CD4-positive, alpha-beta T cell (primary cell): ENCODE measurements at places on chromosomes 6 and 20.
A peak's percentile ranks its signal among the peaks of the same experiment; 100 is the strongest.

GRCh38 chr6:20839630-20840029 is 305.4 kb downstream of the CDKAL1 start:
- no peak for DNase-seq

DNA sequence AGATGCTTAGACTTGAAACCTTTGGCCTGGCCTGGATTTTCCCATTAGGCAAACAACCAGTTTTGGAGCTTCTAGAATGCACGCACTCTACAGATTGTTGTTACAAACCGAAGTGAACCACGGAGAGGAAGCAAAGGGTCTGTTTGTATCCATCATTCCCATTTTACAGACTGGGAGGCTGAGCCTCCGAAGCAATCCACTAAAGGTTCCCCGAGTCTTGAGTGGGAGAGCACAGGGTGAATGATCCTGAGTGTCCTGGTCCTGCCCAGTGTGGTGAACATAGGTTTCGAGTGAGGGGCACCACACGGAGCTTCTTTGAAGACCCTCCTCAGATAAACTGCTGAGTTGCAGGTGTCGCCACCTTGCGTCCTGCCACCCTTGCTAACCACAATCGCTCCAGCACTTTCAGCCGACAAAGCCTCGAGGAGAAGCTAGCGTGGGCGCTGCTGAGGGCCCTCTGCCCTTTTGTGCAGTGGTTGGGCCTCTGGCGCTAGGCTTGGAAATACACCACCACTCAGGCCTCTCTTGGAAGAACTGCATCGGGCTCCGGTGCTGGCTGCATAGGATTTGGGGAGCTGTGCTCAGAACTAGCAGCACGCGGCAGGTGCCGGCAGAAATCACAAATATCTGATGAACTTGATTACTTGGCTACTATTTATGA is 1.4 kb upstream of the PRDM13 start:
- no peak for DNase-seq

- no peak for DNase-seq
These were observed 87.1 kb downstream of the ERMARD start for GRCh38 chr6:169838346-169839028.

- DNase-seq, result no peak
These were observed 43.8 kb downstream of the RALGAPA2 start for GRCh38 chr20:20668639-20669038.

GRCh38 chr6:2900221-2900807 is 2.8 kb downstream of the SERPINB9 start:
- DNase-seq, result no peak

- DNase-seq, result no peak
These were observed 231.5 kb upstream of the SUPT3H start for GRCh38 chr6:45609141-45609638.

DNA sequence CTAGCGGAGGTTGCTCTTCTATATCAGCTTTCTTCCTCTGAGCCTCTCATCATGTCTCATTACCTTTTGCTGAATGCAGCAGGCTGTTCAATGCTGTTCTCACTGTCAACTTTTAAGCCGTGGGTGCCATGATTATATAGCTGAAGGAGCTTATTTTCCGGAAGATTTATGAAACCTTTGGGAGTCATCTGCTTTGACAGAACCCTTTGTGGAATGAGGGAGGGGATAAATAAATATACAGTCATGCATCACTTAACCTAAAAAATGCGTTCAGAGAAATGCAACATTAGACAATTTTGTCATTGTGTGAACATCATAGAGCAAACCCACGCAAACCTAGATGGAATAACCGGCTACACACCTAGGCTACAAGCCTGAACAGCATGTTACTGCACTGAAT is 102.2 kb upstream of the AKAP12 start:
- DNase-seq, result no peak

DNA sequence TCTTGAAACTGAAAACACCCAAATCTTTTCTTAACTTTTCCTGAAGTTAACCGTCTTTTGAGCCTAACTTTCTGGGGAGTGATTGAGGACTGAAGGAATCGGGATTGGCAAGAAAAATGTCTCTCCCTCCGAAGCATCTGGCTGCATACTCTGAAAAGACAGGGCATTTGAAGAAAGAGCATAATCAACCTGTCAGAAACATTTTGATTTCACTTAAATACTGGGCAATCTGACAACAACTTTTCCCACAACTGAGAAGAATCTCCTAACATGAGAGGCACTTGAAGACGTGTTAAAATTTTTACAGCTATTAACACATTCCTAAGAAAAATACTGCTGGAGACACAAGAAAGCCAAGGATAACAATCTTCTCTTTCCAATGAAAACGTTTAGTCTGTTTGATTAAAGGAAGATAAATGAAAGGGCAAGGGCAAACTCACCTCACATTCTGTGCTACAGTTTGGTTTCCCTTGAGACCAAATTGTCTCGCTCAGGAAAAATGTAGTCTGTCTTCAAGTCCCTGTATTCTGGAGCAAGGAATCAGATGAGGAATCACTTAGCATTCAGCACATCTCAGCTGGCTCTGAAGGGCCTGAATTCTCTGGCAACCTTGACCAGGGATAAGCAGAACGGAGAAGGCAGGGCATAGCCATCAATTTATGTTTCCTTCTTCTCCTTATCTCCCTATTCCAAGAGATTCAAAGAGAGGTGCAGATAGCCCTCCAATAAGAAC is 76.1 kb downstream of the TBX18 start:
- no peak for DNase-seq

- DNase-seq, result no peak
These were observed 17.1 kb downstream of the ALDH8A1 start for GRCh38 chr6:134932535-134933470.

- DNase-seq, result peak; percentile 70
These were observed 116.3 kb downstream of the OR2B2 start for GRCh38 chr6:27795697-27796494.

GRCh38 chr20:50874758-50875665 is 56.2 kb downstream of the ADNP start:
- DNase-seq, result no peak

- DNase-seq, result no peak
These were observed 34.6 kb downstream of the FBXO5 start for GRCh38 chr6:152948150-152948768.

DNA sequence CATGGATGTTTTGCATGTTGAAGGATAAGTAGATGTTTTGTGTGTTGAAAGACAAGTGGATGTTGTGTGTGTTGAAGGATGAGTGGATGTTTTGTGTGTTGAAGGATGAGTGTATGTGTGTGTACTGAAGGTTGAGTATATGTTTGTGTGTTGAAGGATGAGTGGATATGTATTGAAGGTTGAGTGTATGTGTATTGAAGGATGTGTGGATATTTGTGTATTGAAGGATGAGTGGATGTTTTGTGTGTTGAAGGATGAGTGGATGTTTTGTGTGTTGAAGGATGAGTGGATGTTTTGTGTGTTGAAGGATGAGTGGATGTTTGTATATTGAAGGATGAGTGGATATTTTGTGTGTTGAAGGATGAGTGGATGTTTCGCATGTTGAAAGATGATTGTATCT is 325.0 kb downstream of the CDH4 start:
- DNase-seq, result no peak

GRCh38 chr20:825710-826421 is 7.6 kb upstream of the FAM110A start:
- DNase-seq, result no peak

GRCh38 chr20:43921227-43921780 is 6.7 kb downstream of the TOX2 start:
- DNase-seq, result no peak

GRCh38 chr6:153801917-153802316 is 237.1 kb upstream of the OPRM1 start:
- no peak for DNase-seq

DNA sequence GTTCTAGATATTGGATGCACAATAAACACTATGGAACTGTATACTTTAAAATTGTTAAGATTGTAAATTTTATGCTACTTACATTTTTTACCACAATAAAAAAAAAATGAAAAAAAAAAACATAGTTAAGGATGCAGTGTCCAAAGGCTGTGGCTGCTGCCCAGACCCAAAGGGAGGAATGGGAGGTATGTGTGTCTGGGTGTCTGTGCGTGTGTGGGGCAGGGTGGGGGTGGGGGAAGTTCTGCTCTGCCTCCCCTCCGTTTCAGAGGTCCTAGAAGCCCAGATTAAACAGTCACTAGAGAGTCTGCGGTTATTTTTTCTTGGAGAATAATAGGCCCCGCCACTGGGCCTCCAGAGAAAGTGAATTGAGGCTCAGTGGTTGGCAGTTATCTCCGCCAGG is 136.4 kb upstream of the ARMC2 start:
- no peak for DNase-seq

GRCh38 chr6:36756786-36757185 is 59.2 kb downstream of the RAB44 start:
- DNase-seq, result no peak

DNA sequence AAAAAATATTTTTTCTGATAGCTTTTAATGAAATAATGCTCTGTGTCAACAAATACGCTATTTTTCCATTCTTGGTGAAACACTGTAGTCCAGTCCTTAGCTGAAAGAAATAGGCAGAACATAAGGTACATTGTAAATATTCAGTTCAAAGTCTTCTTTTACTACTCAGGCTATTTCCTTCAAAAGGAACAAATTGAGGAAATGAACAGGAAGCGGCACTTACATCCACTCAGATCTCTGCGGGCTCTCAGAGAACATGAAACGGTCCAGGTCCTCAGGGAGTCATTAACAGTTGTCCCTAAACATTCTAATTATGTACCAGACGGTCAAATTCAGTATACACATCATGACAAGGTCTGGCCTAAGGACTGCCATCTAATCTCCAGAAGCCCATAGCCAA is 212.6 kb downstream of the KIF16B start:
- no peak for DNase-seq

DNA sequence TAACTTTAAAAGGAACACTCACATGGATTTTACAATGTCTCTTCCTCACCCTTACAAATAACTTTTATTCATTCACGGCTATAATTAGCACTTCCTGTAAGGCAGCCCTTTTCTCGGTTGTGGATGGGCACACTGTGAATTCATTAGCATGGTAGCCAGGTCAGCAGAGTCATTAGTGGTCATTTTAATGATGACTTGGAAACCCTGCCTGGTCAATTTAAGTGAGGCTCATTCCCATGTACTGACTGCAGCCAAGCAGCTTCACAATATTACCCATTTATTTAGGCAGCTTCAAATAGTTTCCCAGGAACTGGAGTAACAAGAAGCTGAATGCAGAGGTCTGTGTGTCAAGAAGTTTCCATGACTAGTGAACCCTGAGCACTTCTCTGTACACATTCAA is 248.8 kb downstream of the KHDC1L start:
- no peak for DNase-seq

DNA sequence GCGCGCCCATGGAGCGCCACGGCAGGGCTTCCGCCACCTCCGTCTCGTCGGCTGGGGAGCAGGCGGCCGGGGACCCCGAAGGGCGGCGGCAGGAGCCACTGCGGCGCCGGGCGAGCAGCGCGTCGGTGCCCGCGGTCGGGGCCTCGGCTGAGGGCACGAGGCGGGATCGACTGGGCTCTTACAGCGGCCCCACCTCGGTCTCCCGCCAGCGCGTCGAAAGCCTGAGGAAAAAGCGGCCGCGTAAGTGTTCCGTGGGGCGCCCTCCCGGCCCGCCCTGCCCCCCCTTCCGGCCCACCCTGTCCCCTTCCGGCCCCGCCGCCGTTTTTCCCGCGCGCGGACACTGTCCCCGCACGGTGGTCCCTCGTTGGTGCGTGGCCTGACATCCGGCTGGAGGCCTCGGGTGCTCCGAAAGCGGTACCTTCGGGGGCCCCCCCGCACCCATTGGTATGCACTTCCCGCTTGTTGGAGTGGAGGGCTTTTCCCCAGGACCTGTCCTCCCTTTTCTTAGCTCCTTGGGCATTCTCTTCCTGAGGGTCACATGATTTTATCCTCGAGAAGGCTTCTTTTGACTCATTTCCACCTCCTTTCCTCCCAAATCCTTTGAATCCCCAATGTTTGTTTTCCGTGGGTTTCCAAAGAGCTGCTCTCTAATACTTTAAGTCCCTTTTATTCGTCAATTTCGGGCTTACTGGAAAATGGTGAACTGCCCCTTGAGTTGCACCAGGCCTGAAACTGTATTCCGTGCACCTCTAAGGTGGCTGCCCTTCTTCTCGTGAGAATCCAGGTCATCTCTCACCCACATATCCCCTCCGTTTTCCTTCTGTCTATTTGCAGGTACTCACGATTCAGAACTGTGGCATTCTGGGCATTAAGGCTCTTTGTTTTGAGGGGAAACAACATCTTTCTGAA is 556 bp downstream of the PANK2 start:
- DNase-seq, result no peak

GRCh38 chr6:37867756-37868446 is 48.4 kb downstream of the ZFAND3 start:
- no peak for DNase-seq

DNA sequence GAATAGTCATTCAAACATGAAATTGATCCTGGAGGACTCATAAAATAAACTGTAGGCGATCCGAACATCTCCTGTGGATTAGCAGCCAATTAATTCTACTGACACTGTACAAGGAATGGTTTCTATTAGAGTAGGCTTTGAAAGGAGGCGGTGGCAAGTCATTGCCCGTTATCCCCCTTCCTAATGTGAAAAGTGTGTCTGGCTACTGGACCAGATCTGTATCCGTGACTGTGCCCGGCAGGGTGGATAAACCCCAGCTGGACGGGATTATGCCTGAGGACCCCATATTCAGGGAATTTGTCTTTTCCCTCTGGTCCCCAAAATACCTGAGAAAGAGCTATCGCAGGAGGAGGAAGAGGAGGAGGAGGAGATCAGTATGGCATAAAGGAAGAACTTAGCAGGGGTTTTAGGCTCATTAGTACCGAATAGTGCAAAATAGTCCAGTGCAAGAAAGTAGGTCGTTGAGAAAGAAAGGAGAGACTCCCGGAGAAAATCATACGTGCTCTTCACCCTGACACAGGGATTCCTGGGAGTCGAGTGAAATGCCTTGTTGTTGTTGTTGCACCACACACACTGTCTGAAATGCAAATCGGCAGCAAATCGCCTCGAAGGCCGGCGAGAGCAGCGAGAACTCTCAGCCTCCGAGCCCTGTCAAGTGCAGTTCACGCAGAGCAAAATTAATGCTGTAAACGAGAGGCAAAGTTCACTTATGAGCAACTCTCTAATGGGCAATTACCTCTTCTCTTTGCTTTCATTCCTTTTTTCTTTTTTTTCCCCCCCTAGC is 178.9 kb upstream of the ARID1B start:
- no peak for DNase-seq

GRCh38 chr6:38138374-38138773 is 318.8 kb downstream of the ZFAND3 start:
- no peak for DNase-seq

GRCh38 chr6:37048851-37049757 is 43.6 kb downstream of the FGD2 start:
- DNase-seq, result peak; percentile 37

GRCh38 chr20:13142143-13142542 is 78.9 kb upstream of the ISM1 start:
- DNase-seq, result no peak
